ENCODE measurements at places on chromosomes 12 and 14.

- DNase-seq, result no peak
These were observed 194.4 kb downstream of the KIF26A start for GRCh38 chr14:104332634-104333270.

DNA sequence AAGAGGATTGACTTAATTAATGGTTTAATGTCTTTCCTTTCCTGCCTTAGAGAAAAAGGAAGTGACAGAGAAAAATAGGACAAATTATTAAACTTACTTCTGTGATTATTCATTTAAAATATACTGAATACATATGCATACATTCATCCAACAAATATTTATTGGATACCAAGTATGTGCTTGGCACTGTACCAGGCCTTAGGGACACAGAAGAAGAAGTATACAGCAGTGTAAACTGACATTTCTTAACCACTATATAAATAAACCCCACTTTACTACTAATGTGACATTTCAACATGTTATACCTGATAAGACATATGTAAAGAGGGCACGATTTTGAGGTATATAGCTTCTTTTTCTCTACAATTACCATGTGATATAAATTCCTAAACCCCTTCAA is 53.6 kb downstream of the ERO1A start:
- DNase-seq, result no peak

DNA sequence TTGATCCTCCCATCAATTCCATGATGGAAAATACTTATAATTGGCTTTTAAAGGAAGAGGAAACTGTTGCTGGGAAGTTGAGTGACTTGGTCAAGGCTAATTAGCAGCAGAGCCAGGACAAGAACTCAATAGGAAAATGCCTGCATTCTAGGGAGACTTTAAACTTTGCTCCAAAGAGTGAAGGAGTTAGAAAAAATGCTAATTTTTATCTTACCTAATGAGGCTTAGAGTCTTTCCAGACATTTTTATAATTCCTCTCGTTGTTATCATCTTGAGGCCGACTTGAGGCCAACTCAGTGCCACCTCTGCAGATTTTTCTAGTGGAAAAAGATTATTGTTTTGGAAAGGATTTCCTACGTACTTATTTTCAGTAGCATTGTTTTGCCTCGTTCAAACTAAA is 344.6 kb downstream of the ETNK1 start:
- DNase-seq, result no peak

DNA sequence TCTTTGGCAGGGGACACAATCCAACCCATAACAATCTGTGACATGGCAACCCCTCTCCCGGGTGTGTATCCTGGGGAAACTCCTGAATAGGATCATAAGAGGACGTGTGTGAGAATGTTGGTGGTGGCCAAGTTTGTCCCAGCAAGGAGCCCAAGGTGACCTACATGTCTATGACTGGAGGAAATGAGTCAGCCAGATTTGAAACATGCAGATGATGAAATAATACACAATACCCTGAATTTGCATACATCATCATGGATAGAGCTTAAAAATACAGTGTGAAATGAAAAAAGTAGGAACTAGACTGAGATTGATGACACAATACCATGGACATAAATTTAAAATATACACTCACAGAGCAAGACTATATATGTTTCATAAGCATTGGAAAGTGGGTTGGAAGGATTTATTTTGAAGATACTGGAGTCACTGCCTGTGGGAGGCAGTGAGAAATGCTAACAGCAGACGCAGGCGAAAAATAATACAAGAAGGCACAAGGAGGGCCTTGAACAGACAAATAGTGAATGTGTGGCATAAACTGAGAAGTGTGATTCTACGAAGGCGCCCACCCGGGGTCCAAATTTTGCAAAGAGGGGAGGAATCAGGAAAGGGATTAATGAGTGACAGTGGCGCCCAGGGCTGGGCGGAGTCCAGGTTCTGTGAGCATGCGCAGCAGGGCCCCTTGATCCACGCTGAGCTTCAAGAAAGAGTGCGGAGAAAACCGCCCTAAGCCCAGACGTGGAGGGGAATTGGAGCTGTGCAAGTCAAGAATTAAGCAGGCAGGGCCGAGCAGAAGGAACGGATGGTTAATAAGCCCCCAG is 7.0 kb upstream of the MAP1LC3B2 start:
- no peak for DNase-seq

DNA sequence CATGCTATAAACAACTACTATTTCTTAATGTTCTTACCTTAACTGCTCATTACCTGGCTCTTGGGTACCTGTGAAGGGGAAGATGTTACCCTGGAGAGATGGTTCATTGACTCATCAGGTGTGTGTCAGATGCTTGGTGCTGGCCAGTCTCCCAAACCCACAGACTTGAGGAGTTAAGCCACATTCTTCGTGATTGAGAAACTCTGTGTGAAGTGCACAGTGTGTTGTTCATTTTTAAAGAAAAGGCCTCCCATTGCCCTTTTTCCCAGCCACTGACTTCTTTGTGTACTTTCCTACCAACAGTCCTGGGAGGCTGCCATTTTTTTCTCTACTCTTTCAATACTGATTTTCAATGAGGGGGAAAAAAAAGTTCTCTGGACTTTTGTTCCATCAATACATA is 3.2 kb downstream of the MGST1 start:
- DNase-seq, result peak; percentile 13

GRCh38 chr12:81245458-81245857 is 167.6 kb downstream of the ACSS3 start:
- DNase-seq, result no peak

DNA sequence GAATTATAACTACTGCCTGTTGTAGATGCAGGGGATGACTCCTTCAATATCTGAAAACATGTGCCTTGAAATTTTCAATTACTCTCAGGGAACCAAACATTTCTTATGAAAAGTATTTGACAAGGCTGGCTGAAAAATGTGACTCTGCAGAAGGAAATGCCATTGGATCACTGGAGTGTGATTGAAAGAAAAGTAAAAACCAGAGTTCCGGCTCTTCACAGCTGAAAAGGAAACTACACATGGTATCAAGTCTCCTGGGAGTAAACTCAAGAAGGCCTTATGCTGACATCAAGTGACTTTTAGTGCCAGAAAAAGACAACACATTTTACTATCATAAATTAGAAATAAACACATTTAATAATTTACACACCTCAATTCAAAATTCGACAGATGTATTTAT is 693.0 kb downstream of the LRFN5 start:
- no peak for DNase-seq

DNA sequence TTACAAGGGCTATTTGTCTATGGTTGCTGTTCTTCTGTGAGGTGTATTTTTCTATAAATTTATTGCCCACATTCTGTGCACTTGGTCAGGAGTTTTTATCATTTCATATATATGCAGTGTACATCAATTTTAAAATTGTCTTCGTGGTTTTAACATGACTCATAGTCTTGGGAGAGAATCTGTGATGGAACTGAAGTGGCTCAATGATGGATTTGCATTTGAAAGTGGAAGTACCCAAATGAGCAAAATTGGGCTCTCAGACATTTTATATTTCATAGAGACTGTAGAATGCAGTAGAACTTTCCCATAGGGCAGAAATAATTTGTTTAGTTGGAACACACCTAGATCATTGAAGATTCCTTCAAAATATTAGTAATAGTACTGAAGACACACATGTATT is 1.9 kb upstream of the SCFD1 start:
- no peak for DNase-seq

DNA sequence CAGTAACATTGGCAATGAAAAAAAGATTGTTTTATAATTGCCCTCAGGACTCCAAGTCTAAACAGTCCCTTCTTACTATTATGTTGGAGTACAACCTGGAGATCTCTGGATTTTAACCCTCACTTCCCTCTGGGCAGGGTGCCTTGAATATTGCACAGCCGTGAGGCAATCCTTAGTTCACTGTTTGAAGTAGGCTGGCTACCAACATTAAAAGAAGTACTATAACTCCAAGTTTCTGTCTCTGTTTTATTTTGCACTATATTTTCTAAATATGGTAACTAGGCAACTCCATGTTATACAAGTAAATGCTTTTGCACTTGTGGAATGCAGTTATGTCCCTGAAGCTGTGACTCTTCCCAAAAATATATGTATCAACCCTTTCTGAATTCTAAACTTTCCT is 490.7 kb downstream of the EGLN3 start:
- no peak for DNase-seq

DNA sequence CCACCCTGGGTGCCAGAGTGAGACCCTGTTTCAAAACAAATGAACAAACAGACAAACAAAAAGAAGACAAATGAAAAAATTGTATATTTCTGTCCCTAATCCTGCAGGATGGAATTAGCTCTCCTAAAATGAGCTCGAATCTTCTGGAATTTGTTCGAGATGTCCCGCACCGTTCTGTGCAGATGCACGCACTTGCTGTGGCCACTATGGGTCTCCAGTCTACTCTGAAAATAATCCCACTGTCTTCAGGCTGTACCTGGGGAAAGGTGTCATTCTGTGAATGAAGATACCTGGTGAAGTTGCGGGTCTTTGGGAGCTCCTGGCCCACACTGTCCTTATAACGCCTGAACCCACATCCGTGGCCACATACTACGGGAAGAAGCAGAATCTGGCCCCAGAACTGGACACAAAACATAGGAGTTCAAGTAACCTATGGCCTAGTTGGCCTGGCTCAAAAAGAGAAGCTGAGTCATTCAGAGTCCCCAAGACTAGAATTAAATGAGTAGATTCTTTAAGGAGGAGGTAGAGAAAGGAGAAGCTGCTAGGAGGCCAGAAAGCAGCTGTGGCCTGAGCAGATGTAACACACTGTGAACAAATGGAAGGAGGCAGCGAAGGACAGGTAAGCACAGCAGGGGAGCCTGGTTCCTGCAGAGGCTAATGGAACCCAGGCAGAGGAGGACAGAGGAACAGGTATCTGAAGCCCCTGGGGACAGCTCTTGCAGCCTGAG is 108.6 kb downstream of the FOXN3 start:
- no peak for DNase-seq

GRCh38 chr14:92400579-92401444 is 77.8 kb downstream of the SLC24A4 start:
- no peak for DNase-seq

- DNase-seq, result no peak
These were observed 1.2 kb upstream of the CLEC2B start for GRCh38 chr12:9870286-9870866.

- no peak for DNase-seq
These were observed 63.9 kb upstream of the GALNT9 start for GRCh38 chr12:132393245-132393795.

DNA sequence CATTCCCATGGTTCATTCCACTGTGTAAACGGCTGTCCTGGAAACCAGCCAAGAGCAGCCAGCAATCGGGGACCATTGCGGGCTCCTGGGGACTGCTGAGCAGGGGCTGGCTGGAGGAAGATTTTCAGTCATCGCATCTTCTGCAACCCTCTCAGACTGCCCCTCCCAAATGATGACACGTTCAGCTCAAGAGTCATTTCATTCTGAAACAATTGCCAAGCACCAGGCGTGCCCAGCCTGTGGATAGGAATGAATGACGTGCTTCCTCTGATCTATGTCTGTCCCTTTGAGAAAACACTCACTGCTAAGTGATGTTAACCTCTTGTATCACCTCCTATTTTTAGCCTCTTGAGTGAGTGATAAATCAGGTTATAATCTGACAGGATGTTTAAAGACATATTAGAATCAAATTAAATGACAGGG is 62.0 kb downstream of the NDUFA12 start:
- no peak for DNase-seq

DNA sequence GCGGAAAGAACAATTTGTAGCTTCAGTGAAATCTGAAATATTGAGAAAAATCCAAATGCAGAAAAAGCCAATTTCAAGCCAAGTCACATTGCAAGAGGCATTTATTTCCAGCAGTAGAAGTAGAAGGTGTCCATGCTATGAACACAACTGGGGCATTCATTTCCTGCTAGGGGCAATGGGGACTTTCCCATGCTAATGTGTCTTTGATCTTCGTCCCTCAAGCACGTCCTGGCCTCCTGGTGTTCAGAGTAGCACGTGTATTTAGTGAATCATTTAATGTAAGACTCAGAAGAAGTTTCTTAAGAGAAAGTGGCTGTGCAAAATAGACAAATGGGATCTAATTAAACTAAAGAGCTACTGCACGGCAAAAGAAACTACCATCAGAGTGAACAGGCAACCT is 267.9 kb downstream of the TMEM132C start:
- no peak for DNase-seq

DNA sequence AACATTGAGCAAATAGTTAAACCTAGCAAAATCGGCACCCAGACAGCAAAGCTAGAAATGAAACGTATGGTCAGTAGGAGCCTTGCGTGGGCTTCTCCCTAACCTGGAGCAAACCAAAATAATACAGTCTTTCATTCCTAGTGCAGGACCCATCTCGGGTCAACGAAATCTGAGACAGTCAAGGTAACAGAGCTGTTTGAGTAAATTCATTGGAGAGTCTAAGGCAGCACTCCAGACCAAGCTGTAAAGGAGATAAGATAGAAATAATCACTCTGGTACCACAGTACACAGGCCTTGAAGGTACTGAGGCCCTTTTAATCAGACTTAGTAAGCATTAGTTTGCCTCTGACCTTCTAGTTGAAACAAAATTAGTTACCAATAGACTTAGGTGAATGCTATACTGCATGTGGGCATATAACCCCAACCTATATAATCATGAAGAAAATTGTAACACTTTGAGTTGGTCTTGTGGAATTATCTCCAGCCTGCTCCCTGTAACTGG is 54.4 kb upstream of the BICD1 start:
- DNase-seq, result no peak

GRCh38 chr12:53862831-53863230 is 75.8 kb upstream of the HOXC13 start:
- DNase-seq, result no peak

- no peak for DNase-seq
These were observed 471.2 kb downstream of the DIO2 start for GRCh38 chr14:79740066-79740601.

DNA sequence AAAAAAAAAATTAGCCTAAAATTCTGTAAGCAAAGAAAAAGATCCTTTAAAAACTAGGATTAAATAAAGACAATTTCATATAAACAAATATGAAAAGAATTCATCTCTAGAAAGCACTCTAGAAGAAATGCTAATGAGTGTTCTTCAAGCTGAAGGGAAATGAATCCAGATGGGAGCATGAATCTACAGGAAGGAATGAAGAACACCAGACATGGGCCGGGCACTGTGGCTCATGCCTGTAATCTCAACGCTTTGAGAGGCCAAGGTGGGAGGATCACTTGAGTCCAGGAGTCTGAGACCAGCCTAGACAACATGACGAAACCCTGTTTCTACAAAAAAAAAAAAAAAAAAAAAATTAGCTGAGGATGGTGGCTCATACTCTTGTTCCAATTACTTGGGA is 297.2 kb downstream of the FBXL14 start:
- no peak for DNase-seq

- no peak for DNase-seq
These were observed 140.9 kb downstream of the ESRRB start for GRCh38 chr14:76516884-76517283.

- no peak for DNase-seq
These were observed 6.1 kb downstream of the EDDM3B start for GRCh38 chr14:20774258-20774824.

- no peak for DNase-seq
These were observed 1475.8 kb upstream of the TMEM132C start for GRCh38 chr12:126791122-126791521.

All from nucleus accumbens (tissue), 56 donors.